Smooth muscle cell of bladder (primary cell): ENCODE measurements at places on chromosomes 12 and 14. TPM values are rescaled to one million over a fixed set of nuclear protein-coding genes. Genes with fewer than 3 reads are reported as not detected.

Gene APOF
- not detected in 2 replicates for total RNA-seq

Gene KCNA5
- total RNA-seq = not detected in 2 replicates

Gene NOXRED1
- 0.09 and 0.14 TPM in 2 replicates for total RNA-seq

Gene AKAP5
- 0.74 and 1.1 TPM in 2 replicates for total RNA-seq

Gene METTL1
- 3.8 and 9.1 TPM in 2 replicates for total RNA-seq

Gene C2CD5
- 11.8 and 14.4 TPM in 2 replicates for total RNA-seq

Gene ZNF384
- total RNA-seq = 6.8 and 10.4 TPM in 2 replicates

Gene KRT85
- total RNA-seq = not detected in 2 replicates

Gene EPYC
- 0.09 TPM in 1 of 2 replicates, not detected in the other for total RNA-seq

Gene PYGL
- 78.5 and 100 TPM in 2 replicates for total RNA-seq

Gene ARID2
- 11.4 and 11.8 TPM in 2 replicates for total RNA-seq

Gene EML1
- 62.0 and 77.8 TPM in 2 replicates for total RNA-seq

Gene CCDC38
- not detected in 2 replicates for total RNA-seq

Gene PKP2
- total RNA-seq = under 0.01 and 0.55 TPM in 2 replicates

Gene PLD4
- total RNA-seq = 0.09 and 0.14 TPM in 2 replicates

Gene NAV3
- total RNA-seq = 42.1 and 57.8 TPM in 2 replicates

Gene DCN
- total RNA-seq = 1,181 and 1,320 TPM in 2 replicates
